ENCODE measurements at places on chromosomes 5 and 9.

GRCh38 chr5:80437326-80437725, 29.5 kb downstream of the ZFYVE16 start:
- DNase-seq, result no peak

GRCh38 chr5:56532466-56532865, 282.9 kb upstream of the MAP3K1 start:
- DNase-seq, result no peak

GRCh38 chr9:9791611-9792010, 821.2 kb downstream of the PTPRD start:
- no peak for DNase-seq

DNA sequence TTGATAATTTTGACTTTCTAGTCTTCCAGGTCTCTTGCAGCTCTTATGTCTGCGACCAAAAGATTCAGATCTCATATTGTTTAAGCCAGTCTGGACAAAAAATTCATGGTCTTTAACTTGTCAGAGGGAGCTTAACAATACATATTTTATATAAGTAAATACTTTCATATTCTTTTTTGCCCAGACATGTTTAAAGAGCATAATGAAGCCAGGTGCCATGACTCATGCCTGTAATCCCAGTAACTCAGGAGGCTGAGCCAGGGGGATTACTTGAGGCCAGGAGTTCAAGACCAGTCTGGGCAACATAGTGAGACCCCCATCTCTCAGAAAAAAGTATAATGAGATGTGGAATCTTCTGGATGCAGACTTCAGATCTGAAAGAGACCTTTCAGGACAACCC, 69.8 kb downstream of the JMY start:
- no peak for DNase-seq

- DNase-seq, result no peak
These were observed 51.2 kb upstream of the ZNF366 start for GRCh38 chr5:72558383-72558782.

DNA sequence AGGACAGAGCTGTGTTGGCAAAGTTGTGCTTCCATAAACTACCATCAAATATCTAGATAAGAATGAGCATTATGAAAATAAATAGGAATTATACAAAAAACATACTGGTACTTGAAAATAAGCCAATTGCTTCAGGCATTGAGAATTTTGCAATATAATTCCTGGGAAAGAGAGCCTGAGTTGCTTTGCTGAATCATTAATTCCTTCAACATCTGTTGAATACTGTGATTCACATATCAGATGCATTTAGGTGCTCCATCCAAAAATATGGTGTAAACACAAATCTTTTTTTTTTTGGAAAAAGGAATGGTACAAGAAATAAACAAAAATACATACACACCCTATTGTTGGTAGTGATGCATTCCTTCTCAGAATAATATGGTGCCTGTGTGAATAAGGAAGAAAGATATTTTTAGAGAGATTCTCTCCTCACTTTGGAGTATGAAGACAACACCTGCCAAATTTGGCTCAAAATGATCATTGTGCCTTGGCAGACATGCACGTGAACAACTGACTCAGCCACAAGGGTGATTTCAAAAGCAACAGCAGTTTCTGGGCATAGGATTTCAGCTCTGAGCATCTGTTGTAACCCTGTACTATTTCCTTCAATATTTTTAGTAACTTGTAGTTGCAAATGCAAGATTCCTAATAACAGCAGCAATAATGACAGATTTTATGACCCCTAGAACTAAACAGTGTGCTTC, 96.7 kb downstream of the CAVIN4 start:
- no peak for DNase-seq

- DNase-seq, result no peak
These were observed 416.9 kb upstream of the IRX4 start for GRCh38 chr5:2299388-2300220.

DNA sequence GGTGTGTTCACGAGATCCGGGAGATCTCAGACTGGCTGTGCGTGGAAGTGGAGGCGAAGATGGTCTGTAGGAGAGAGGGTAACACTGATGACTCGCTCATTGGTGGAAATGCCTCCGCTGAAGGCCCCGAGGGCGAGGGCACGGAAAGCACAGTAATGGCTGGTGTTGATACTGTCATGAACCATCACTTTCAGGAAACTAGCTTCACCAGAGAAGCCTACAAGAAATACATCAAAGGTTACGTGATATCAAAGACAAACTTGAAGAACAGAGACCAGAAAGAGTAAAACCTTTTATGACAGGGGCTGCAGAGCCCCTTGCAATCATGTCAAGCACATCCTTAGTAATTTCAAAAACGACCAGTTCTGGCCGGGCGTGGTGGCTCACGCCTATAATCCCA, 265.7 kb downstream of the GOLPH3 start:
- no peak for DNase-seq

DNA sequence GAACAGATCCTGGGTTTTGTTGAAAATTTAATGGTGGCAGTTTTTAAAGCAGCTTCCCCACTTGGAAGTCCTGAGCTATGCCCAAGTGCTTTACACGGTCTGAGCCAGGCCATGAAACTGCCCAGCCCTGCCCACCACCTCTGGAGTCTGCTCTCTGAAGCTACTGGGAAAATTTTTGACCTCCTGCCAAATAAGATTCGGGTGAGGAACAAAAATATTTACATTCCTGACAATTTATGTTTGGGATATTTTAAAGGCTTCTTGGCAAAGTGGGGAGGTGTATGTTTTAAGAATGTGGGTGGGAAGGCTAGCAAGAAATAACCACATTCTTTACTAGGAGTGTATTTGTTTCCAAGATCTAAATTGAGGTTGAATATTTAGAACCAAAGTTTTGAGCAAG, 50.0 kb downstream of the HACD4 start:
- DNase-seq, result no peak

DNA sequence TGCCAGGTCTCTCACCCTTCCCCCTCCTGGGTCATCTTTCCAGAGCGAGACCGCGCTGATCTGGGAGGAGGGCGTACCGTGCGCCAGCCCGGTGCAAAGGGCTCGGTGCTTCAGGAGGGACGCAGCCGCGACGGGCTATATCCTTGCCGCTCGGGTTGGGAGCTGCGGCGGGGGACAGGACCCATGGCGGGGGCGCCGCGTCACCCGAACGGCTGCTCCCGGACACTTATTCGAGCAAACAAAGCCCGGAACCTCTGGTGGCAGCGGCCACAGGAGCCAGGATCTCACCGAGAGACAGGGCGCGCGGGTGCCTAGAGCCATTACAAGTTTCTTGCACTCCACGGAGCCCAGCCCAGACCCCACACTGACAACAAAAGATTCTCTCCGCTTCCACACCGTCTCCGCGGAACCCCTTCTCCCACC, 1.3 kb downstream of the SEMA6A start:
- no peak for DNase-seq

- no peak for DNase-seq
These were observed 47.9 kb downstream of the OLFM1 start for GRCh38 chr9:135135171-135135928.

- DNase-seq, result no peak
These were observed 1.2 kb downstream of the FOXB2 start for GRCh38 chr9:77020413-77021290.

DNA sequence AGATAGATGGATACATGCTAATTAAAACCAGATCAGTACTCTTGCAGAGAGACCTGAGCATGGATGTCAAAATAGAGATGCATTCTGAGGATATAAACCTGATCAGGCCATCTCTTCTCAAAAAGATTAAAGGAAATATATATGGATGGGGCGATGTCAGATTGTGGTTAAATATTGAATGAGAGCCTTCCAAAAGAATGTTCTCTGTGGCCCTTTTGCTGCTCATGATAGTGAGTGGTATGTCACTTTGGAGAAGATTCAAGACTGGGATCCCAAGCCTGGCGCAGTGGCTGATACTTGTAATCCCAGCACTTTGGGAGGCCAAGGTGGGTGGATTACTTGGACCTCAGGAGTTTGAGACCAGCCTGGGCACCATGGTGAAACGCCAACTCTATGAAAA, 20.5 kb downstream of the ZNF131 start:
- DNase-seq, result no peak

DNA sequence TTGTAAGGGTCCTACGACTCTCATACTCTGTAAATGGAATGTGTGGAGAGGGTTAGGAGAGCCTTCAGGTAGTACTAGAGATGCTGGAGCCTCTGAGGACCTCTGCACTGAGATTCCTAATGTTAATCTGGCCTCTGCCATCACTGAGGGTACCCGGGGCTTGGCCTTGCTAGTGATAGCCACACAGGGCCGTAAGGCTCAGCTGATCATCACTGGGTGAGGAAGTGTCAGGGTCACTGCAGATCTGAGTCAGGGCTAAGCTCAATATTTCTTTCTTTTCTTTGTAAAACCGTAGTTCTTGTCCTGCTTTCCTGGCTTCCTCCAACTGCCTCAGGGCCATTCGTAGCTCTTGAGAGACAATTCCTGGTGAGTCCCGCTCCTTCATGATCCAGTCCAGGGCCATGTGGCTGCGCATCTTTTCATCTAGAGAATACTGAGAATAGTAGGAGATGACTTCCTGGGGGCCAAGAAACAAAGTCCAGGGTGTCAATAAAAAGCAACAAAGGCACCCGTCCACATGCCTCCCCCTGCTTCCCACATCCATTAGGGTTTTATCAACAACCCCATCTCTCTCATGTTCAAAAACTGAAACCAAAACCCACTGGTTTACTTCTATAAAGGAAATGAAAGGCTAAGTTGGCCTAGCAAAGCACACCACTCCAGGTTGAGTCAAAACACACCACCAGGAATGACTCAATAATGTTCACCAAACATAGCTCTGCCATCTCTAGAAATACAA, 47.7 kb downstream of the LIX1 start:
- no peak for DNase-seq

GRCh38 chr9:12817702-12818101, 42.9 kb downstream of the LURAP1L start:
- no peak for DNase-seq

- DNase-seq, result no peak
These were observed 160.8 kb upstream of the MAP1B start for GRCh38 chr5:71946343-71947030.

DNA sequence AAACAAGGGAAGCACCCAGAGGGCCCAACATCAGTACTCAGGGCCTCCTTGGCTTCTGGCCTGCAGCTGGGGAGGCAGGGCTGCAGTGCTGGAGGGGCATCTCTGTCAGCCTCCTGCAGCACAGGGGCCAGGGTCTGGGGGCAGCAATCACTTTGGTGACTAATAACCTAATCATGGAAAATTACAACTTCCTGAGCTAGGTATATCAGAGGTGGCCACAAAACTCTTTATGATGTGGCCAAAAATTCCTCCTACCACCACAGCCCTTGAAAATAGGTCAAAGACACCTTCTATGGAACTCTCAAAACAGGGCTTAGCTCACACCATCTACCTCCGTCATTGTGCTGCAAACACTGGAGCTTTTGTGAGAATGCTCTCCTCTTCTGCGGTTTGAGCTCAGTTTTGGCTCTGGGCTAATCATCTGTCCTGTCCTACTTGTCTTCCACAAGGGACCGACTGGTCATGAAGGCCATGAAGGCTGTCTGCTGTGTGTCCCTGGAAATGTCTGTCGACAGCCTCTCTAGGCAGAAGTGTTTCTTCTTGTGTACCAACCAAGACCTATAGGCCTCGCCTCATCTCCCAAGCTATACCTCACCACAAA, 28.6 kb downstream of the CSF2 start:
- no peak for DNase-seq

GRCh38 chr5:149616727-149617285, 35.5 kb downstream of the ARHGEF37 start:
- no peak for DNase-seq

- DNase-seq, result no peak
These were observed 22.3 kb upstream of the TTLL11 start for GRCh38 chr9:122115176-122116035.

- no peak for DNase-seq
These were observed 24.7 kb downstream of the ZBTB34 start for GRCh38 chr9:126885131-126885641.

DNA sequence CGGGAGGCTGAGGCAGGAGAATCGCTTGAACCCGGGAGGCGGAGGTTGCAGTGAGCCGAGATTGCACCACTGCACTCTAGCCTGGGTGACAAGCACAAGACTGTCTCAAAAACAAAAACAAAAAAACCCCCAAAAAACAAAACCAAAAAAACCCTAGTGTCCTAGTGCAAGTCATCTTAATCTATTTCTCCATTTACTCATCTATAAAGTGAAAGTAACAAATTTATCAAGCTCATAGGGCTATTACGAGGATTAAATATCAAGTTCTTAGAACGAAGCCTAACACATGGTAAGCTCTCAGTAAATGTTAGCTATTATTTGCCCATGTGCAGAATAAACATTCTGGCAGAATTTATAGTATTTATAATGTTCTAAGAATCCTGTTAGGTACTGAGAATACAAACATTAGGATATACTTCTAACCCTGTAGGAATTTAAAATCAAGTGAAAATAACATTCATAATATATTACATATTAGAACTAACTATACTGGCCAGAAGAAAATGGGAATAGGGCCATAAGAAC, 45.0 kb downstream of the GOLPH3 start:
- no peak for DNase-seq

DNA sequence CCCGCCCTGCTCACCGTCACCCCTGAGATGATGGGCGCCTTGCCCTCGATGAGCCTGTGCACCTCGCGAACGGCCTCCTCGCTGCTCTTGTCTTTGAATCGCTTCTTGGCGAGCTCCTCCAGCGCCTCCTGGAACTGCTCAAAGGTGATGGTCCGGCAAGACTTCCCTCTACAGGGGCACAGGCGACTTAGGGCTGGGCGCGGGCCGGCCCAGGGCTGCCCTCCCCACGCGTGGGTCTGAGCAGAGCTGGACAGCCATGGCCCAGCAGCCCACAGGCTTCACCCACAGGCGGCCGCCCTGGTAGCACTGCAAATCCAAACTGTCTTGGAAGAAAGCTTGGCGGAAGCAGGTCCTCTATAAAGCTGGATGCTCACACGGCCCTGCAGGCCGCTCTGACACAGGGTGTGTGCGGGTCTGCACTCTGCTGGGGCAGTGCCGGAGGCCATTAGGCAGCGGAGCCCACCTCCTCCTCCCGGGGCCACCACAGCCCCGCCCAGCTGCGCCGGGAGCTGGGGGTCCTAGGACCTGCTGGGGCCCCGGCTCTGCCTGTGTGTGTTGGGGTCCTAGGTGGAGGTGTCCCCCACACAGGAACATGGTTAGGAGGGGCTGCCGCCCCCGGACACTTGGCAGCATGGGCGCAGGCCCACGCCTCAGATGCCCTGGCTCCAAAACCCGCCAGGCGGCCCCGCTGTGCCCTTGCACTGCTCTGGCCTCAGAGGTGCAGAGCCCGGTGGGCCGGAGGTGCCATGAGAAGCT, 27.0 kb downstream of the TPPP start:
- no peak for DNase-seq

DNA sequence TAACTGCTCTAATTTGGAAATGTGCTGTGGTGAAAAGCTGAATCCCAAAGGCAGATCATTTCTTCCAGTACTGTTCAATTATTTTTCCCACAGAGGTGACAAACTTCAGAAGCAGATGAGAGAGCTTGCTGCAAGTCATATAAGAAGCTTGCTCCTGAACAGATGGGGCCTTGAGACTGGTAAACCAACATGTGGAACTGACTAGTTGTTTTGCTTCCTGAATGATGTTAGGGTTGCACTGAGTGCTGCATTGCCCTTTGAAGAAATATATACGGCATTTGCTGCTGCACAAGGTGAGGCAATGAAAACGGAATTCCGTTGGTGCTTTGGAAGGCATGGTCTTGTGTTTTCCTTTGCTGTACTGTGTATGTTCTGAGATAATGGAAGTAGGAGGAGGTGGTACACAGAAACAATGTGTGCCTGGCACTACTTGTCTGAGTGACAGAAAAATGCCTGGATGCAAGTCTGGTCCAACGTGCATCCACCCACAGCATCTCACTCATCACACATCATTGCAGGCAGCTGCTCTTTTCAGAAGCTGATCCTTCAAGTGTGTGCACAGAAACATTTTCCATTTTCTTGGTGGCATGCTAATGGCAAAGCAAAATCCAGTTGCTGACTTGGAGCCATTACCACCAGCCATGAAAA, 76.9 kb downstream of the ANKH start:
- no peak for DNase-seq

GRCh38 chr5:9537223-9538141, 8.4 kb downstream of the SEMA5A start:
- DNase-seq, result no peak
